Hippocampal formation (tissue), 2 donors: ENCODE measurements at places on chromosomes 4 and X.

DNA sequence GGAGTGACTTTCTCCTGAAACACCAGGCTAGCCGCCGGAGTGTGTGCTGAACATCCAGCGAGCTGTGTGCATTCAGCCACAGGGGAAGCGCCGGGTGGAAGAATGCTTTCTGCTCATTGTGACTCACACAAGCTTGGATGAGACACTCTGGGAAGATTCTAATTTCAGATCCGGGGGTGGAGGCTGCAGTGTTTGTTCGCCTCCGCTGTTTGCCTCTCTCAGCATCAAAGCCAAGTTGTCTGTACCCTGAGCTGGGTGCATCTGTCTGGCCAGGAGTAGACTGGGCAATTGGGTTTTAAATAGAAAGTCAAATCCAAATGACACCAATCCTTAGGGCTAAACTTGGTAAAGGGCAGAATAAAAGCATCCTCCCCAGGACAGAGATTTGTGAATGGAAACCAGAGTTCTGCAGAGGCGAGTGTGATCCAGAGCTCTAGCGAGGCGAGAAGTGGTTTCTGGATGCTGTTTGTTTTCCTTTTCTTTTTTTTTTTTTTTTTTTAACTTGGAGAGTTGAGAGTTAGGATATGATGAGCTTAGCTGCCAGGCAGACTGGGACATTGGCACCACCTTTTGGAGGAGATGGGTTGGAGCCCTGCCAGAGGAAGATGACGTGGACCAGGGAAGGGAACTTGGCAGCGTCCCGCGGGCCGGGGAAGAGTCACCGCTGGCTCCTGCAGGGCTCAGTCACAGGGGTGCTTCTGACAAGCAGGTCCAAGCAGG is 196.0 kb upstream of the PSAPL1 start:
- peak; percentile 43 for DNase-seq

DNA sequence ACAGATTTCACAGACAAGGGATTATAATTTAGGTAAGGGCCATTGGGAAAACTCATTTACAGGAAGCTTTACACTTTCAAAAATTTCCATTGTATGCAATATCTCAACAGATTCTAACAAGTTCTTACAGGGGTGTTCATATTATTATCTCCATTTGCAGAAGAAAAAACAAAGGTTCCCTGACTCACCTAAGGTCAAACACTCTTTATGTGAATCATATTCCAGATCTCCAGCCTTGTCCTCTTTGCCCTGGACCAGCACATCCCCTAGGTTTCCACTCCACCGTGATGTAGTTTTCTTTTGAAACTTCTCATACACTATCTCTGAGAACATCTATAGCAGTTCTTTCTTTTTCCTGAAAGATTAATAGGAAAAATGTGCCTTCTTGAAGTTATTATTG is 96.4 kb upstream of the HS3ST1 start:
- DNase-seq = no peak

- DNase-seq = no peak
Observed at GRCh38 chr4:95394752-95395306, 153.9 kb downstream of the UNC5C start.

- no peak for DNase-seq
Observed at GRCh38 chrX:117987373-117987772, 129.2 kb downstream of the KLHL13 start.

DNA sequence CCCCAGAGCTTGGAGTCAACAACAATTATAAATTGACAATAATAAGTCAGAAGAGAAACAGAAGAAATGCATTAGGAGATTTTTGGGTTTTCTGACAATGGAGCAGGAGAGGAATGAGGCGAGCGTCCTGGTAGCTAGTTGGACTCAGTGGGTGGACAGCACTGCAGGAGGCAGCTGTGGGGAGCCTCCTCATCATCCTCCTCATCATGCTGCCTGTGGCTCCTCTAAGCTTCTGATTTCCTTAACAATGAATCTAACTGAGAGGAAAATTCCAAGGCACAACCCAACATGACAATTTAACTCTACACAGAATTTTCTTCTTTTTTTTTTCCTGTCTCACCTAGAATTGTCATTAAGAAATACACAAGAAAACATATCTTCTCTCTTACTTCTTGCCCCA is 357.1 kb upstream of the NOCT start:
- DNase-seq = no peak

- DNase-seq = peak; percentile 22
Observed at GRCh38 chrX:54920610-54921426, at the start of gene TRO. Gene TRO (plus strand): TSS chrX:54920824. CDS start chrX:54922247, 1,423 bp downstream.
